H1 (cell line): ENCODE measurements at places on chromosomes 7 and 10. TPM values are rescaled to one million over a fixed set of nuclear protein-coding genes. Genes with fewer than 3 reads are reported as not detected.

DNA sequence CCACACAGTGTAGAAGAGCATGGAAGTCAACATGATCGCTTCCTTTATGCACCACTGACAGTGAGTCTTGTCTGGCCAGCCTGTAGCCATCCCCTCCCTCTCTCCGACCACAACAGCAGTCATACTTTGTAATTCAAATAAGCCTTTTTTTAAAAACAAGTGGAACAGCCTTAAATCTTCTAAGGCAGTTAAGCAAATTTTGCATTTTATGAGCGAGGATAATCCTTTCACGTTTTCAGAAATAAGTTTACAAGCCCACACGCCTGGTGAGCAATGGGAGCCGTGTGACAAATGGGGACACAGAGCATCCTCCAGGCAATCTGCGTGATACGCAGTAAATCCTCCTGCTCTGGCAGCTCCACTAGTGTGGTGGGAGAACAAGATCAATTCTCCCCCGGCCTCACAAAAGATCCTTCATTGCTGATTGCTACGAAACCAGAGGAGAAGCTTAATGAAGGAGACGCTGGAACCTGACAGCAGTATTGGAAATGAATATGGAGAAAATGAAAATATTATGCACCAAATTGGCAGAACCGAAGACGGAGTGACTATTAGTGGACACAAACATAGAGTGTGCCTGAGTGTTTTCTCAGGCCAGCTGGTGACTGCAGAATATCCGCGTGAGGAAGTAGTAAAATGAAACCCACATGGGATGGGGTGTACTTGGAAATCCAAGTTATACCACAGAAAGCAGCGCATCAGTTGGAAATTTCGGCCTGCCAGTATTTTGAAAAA is 104.2 kb upstream of the CDCA7L start:
- H3K27ac ChIP-seq: no peak overlapping the region
- no peaks in the 10 kb centered on the region for H3K36me3 ChIP-seq
- H3K27me3 ChIP-seq: no peaks in the 10 kb centered on the region
- no peak overlapping the region for H3K4me3 ChIP-seq
- no peaks in the 10 kb centered on the region for H3K4me1 ChIP-seq
- DNase-seq: no peak

PVRIG gene
- not detected in 2 replicates for total RNA-seq

- no peaks in the 10 kb centered on the region for H3K36me3 ChIP-seq
- no peak overlapping the region for H3K4me3 ChIP-seq
- no peak overlapping the region for H3K27ac ChIP-seq
- no peak for DNase-seq
Measured at GRCh38 chr7:93835702-93836101, 54.9 kb downstream of the TFPI2 start.

GRCh38 chr7:100865938-100866728 is 1.1 kb upstream of the TRIP6 start:
- H3K27me3 ChIP-seq: no peaks in the 10 kb centered on the region
- H3K27ac ChIP-seq: peak overlapping the region; percentile 94
- DNase-seq: no peak
- peaks cover 2% of the 10 kb centered on the region for H3K4me1 ChIP-seq
- peaks cover 12% of the 10 kb centered on the region for H3K36me3 ChIP-seq

GRCh38 chr10:51369903-51370302 is 295.6 kb downstream of the PRKG1 start:
- H3K36me3 ChIP-seq: no peaks in the 10 kb centered on the region
- H3K27me3 ChIP-seq: no peaks in the 10 kb centered on the region
- H3K4me1 ChIP-seq: peaks cover 5% of the 10 kb centered on the region

- H3K36me3 ChIP-seq: peaks cover 10% of the 10 kb centered on the region
- no peak overlapping the region for H3K4me3 ChIP-seq
- H3K4me1 ChIP-seq: no peaks in the 10 kb centered on the region
Measured at GRCh38 chr7:45682358-45682735, 108.2 kb downstream of the ADCY1 start.

PRSS37 gene
- not detected in 2 replicates for total RNA-seq

DNA sequence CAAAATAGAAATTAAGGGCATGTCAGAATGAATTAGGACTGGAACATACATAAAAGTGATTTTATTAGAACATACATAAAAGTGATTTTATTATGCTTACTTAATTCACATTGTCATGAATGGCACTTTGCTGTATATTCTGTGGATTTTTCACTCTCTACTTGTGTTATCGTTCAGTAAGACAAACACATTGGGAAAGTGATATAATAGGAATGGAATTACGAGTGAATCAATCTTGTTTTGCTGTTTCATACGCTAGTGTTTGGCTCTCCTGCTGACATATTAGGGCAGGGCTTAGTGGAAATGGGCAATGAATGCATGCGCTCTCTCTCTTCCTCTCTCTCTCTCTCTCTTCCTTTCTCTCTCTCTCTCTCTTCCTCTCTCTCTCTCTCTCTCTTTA is 561.1 kb downstream of the ACTR3B start:
- no peak overlapping the region for H3K4me3 ChIP-seq
- no peaks in the 10 kb centered on the region for H3K27me3 ChIP-seq
- no peak for DNase-seq

GRCh38 chr10:77060913-77061312 is 576.7 kb downstream of the KCNMA1 start:
- no peak for DNase-seq
- H3K4me3 ChIP-seq: no peak overlapping the region
- no peaks in the 10 kb centered on the region for H3K36me3 ChIP-seq
- H3K4me1 ChIP-seq: no peaks in the 10 kb centered on the region

TAS2R41 gene
- total RNA-seq: not detected in 2 replicates

DNA sequence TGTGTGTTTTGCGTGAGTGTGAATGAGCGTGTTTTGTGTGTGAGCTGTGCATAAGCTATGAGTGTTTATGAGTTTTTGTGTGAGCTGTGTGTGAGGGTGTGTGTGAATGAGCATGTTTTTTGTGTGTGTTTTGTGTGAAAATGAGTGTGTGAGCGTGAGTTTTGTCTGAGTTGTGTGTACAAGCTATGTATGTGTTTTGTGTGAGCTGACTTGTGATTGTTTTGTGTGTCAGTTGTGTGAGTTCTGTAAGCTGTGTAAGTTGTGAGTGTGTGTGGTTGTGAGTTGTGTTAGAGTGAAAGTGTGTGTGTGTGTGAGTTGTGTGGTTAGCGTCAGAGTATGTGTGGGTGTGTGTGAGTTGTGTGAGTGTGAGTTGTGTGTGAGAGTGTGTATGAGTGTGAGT is 343.2 kb downstream of the PTPRN2 start:
- no peak for DNase-seq
- H3K4me3 ChIP-seq: no peak overlapping the region
- no peaks in the 10 kb centered on the region for H3K4me1 ChIP-seq
- no peak overlapping the region for H3K27ac ChIP-seq
- no peaks in the 10 kb centered on the region for H3K36me3 ChIP-seq

BZW2 gene
- 98.4 and 103 TPM in 2 replicates for total RNA-seq

GRCh38 chr7:36171503-36171902 is 18.4 kb downstream of the EEPD1 start:
- no peaks in the 10 kb centered on the region for H3K4me1 ChIP-seq
- H3K27me3 ChIP-seq: no peaks in the 10 kb centered on the region
- no peak overlapping the region for H3K27ac ChIP-seq
- DNase-seq: no peak
